ENCODE measurements at places on chromosomes 6 and 20. TPM values are rescaled to one million over a fixed set of nuclear protein-coding genes. Genes with fewer than 3 reads are reported as not detected.

The CSNK2A1 gene
- 141 TPM for total RNA-seq

The DNAH8 gene
- total RNA-seq = not detected

The SOX18 gene
- total RNA-seq = 2.7 TPM

The CBLN4 gene
- total RNA-seq = not detected

The DNAAF9 gene
- 5.3 TPM for total RNA-seq

The BAG2 gene
- total RNA-seq = 7.6 TPM

The SLC44A4 gene
- total RNA-seq = 0.08 TPM

The NEURL2 gene
- total RNA-seq = 1.2 TPM

The SIRPD gene
- total RNA-seq = not detected

The CLIC5 gene
- not detected for total RNA-seq

The GSTA2 gene
- total RNA-seq = not detected

The GJA10 gene
- not detected for total RNA-seq

The GSTA3 gene
- total RNA-seq = not detected

The KIAA0408 gene
- 5.3 TPM for total RNA-seq

The VPS16 gene
- 27.3 TPM for total RNA-seq

The WFDC10B gene
- not detected for total RNA-seq

The RPP21 gene
- total RNA-seq = 75.7 TPM

The THBS2 gene
- total RNA-seq = 0.03 TPM

The PM20D2 gene
- total RNA-seq = 14.9 TPM

The CPNE5 gene
- total RNA-seq = 0.16 TPM

The PGC gene
- total RNA-seq = 0.08 TPM

The CTAGE9 gene
- total RNA-seq = not detected

The PAK5 gene
- not detected for total RNA-seq

The POLR3F gene
- total RNA-seq = 15.5 TPM

The GPR6 gene
- not detected for total RNA-seq

The TUBE1 gene
- total RNA-seq = 5.6 TPM

The ERMARD gene
- 6.6 TPM for total RNA-seq

The SLPI gene
- total RNA-seq = 15.1 TPM

The CASP8AP2 gene
- total RNA-seq = 6.0 TPM

The RRAGD gene
- 4.8 TPM for total RNA-seq

The TAAR2 gene
- not detected for total RNA-seq

The CGAS gene
- total RNA-seq = 4.4 TPM

The C20orf202 gene
- not detected for total RNA-seq

The ZNF334 gene
- not detected for total RNA-seq

The RBPJL gene
- total RNA-seq = not detected

Data from A549 treated with Hydrocortisone at 1 μM for 4 hours (cell line).